ENCODE measurements at places on chromosomes 2 and 18.

GRCh38 chr2:68390114-68390513, 25.0 kb downstream of the PLEK start:
- DNase-seq, result no peak

DNA sequence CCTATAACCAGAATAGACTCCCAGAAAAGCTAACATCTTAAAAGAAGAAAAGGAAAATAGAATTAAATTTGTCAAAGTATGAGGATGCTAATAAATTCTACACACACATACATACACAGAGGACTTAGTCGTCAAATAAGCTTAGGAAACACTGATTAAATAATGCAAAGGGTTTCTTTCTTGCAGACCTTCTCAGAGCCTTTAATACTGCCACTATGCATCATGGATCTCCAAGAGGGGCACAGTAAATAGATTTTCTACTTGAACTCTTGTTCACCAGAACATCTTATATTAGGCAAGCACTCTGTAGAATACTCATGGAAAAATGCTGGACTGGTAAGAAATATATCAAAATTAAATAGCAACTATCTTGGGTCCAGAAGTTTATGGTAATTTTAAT, 69.4 kb downstream of the ANKRD44 start:
- no peak for DNase-seq

DNA sequence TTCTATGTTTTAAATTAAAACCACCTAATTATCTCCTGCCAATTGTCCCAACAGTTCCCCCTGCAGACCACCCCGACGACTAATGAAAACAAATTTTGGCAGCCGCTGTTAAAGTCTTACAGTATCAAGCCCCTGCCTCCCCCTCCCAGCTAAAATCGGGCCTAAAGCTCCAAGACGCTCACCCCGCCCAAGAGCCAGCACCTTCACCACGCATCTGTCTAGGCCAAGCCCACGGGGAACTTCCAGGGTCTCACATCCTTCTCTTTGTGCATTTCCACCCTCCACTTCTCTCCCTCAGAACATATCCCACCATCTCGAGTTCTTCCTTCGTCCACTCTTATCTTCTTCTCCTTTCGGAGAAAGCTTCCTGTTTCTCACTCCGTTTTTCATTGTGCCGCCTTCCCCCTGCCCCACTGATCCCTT, 445 bp downstream of the PRPF40A start:
- no peak for DNase-seq

DNA sequence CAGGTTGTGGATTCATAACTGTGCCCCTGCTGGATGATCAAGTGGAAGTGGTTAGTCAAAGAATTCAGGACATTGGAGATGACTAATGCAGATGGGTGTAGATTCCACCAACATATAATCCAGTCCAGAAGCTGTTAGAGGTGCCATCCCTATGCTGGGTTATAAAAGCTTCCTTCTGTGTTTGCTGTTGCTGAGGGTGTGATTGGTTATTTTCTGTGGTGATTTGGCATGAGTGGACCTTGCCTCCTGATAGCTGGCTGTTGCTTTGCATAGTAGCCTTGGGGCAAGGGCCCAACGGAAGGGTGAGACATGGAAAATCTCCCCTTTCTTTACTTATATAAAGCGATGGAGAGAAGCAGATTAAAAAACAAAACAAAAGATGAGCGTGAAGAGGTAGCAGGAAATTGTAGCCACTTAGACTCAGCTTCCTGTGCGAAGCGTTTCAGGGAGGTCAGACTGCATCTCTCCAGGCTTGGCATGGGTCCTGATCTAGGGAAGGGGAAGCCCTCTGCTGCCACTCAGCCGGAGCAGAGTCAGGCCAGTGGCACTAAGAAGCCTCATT, 190.4 kb downstream of the FMNL2 start:
- no peak for DNase-seq

DNA sequence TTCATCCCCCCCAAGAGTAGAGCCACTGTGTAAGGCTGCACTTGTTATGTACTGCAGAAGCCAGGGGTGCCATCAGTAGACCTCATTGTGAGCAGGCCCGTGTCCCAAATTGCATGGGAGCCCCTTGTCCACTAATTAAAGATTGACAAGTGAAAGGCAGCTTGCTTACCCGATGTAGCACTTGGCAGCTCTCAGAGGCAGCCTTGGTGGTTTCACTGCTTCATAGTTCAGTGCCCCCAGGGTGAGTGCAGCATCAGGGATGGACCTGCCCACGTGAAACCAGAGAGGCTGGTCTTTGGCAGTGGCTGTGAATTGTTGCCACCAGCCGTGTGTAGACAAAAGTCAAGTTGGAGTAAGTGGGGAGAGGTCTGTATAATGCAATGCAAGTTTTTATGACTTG, 13.3 kb downstream of the TUBB6 start:
- DNase-seq, result no peak

GRCh38 chr2:667332-667999, 9.7 kb downstream of the TMEM18 start:
- DNase-seq, result no peak

DNA sequence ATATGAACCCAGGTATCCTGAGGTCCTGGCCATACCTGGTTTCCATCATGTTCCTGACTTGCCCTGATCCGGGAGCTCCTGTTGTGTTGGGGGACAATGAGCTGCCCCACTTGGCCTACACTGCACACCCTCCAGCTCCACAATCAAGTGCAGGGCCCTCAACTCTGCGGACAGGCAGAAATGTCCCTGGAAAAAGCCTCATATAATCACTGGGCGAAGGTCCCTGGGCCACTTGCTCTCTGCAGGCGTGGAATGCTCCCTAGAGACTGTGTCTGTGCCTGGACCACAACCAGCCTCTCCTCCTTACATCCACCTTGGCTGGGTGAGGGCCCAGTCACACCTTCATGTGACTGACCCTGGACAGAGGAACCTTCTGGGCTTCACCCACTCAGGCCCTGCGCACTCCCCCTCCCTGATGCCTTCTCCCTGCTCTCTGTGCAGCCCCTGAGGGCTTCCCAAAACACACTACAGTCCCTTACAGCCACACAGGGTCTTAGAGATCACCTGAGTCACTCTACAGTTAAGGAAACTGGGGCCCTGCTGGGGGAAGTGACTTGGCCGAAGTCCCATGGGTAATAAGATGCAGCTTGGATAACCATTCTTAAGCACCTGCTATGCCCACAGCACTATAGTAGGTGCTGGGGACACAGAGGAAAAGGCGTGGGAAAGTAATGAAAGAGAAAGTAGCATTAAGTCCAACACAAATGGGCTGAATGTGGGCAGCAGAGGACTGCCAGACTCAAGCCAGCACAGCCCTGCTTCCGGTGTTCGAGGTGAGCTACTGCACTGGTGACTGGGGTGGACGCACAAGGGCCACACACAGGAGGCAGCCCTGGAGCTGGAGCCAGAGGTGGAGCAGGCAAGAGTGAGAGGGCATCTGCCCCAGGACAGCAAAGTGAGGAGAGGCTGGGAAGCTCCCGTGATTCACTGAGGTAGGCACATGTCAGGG, 9.8 kb downstream of the BOLA3 start:
- DNase-seq, result no peak

DNA sequence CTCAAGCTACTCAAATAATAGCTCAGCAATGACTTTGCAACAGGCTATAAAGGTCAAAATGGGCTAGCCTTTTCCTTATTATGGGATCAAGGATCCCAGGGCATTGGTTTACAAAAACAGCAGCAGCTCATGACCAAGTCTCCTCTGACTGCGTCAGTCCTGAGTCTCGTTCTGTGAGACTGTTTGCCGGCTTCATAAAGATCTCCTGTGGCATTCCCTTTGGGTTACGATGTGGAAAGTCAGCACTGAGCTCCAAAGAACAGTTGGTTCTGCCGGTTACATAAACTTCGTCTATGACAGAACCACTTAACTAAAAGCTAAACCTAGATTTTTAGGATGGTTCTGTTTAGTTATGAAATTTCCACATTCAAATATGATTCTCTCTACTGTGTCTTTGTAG, 674.9 kb downstream of the ZEB2 start:
- no peak for DNase-seq

- DNase-seq, result no peak
Measured at GRCh38 chr2:187424146-187424545, 23.9 kb downstream of the CALCRL start.

GRCh38 chr2:174901075-174901474, 104.1 kb downstream of the CHN1 start:
- no peak for DNase-seq

- DNase-seq, result no peak
Measured at GRCh38 chr2:143856978-143857377, 662.9 kb downstream of the ZEB2 start.

- no peak for DNase-seq
Measured at GRCh38 chr2:71545572-71546274, 92.4 kb downstream of the DYSF start.

- DNase-seq, result no peak
Measured at GRCh38 chr2:118936936-118937335, 5.1 kb upstream of the MARCO start.

DNA sequence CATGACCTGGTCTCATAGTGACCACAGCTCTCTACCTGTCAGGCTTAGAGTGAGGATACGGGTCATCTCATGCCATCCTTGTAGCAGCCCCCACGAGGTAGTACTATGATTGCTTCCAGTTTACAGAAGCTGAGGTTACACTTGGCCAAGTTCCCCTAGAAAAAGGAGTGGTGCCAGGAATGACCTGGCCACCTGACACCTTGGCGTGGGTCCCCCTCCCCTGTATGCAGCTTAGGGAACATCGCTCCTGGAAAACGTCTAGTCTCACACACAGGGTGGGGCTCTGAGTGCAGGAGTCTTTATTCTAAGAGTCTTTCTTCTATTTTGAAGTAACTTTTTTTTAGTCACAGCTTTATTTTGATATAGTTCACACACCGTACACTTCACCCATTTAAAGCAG, 14.8 kb downstream of the NPPC start:
- no peak for DNase-seq

- DNase-seq, result no peak
Measured at GRCh38 chr18:1746131-1746530, 825.2 kb downstream of the METTL4 start.

DNA sequence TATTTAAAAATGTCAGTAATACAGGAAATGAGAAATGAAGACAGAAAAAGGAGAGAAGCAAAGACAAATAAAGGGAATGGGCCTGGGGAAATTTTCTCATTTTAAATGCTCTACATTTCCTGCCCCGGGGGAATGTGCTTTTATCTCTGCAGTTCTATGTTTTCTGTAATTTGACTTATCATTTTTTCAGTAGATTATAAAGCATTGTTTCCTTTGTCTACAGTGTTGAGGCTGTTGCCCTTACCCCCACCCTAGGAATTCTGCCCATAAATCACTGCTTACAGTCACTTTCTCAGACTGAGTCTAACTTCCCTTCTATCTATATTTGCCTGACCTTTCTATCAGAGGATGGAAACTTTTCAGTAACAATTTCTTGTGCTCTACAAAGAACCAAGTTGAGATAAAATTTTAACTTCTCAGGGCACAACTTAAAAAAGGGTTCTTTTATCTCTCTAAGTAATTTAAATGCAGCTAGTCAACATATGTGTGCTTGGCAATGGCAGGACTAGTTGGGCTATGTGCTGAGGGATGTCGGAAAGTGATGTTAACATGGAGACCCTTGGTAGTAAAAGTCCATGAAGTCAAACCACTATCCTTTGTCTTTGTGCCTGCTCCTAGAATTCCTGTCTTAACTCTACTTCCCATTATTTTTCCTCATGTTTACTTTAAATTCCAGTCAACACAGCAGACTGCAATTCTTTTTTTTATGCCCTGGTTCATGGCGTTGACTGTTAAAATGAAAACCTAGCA, 146.5 kb upstream of the MMADHC start:
- no peak for DNase-seq

DNA sequence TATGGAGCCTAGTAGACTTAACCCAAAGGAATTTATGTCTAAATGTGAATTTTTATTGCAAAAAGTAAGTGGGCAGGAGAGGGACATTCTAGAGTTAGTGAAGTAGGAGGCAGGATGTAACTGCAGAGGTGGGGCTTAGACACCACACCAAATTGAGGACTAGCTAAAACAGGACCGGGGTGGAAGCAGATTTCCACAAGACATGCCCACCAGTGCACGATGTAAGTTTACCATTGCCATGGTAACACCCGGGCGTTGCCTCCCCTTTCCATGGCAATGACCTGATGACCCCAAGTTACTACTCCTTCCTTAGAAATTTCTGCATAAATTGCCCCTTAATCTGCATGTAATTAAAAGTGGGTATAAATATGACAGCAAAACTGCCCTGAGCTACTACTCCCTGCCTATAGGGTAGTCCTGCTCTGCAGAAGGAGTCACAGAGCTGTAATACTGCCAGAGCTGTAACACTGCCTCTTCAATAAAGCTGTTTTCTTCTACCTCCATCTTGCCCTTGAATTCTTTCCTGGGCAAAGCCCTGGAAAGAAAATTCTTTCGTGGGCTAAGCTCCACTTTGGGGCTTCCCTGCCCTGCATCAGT, 509.7 kb downstream of the ERBB4 start:
- DNase-seq, result no peak

DNA sequence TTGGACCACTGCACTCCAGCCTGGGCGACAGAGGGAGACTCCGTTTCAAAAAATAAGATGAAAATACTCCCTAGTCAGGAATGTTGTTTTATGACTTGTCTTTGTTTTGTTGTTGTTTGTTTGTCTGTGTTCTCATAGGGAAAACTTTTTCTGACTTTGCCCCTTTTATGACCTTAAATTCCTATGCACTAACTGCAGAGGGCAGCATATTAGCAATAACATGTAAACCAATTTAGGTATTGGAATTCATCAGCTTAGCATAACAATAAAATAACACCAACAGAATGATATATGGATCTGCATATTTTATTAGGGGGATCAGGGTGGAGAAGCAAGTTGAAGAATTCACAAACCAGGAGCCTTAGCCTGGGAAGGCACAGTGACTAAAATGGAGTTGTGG, 631.5 kb downstream of the SUCLG1 start:
- no peak for DNase-seq

- DNase-seq, result no peak
Measured at GRCh38 chr18:80074183-80074582, 34.9 kb upstream of the ADNP2 start.

GRCh38 chr18:61595615-61596251, 262.5 kb downstream of the CDH20 start:
- DNase-seq, result no peak

- no peak for DNase-seq
Measured at GRCh38 chr2:119156105-119156890, 2.3 kb downstream of the C1QL2 start.

- no peak for DNase-seq
Measured at GRCh38 chr2:145374165-145374564, 854.2 kb upstream of the ZEB2 start.

- no peak for DNase-seq
Measured at GRCh38 chr2:78928502-78928901, 97.0 kb upstream of the REG3G start.

DNA sequence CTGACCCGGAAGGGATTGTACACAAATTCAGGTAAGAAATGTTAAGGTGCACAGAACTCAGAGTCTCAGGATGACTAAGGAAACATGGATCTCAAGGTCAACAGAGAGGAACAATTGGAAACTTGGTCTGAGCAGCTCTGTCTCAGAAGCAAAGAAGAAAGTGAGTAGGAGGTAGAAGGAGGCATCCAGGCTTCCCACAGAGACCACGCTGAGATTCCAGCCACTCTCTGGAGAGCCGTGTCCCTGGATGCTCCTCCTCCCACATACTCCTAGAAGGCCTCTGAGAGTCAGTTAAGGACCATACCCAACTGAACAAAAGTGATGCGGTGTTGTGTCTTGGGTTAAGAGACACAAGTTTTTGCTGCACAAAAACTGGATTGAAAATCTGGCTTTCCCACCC, 8.6 kb upstream of the PLB1 start:
- DNase-seq, result no peak

GRCh38 chr2:169129703-169130243, 60.4 kb downstream of the DHRS9 start:
- no peak for DNase-seq
